ENCODE measurements at places on chromosomes 16 and 17.

- no peak for DNase-seq
Observed at GRCh38 chr16:9791556-9791955, 390.7 kb downstream of the GRIN2A start.

DNA sequence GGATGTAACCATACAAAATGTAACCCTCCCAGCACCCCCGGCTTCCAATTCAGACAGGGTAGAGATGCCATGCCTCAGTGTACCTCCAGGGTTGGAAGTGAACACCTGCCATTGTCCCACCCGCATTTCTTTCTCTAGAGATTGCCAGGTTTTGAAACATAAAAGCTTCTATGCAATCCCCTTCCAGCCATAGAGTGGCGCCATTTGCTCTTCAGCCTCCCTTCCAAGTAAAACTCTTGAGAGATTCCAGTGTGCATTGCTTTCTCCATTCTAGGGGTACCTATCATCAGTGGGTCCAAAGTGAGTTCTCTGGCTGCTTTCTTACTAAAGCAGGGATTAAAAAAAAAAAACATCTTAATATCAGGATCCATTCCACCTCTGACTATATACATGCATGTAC is 133.1 kb upstream of the RPL38 start:
- no peak for DNase-seq

DNA sequence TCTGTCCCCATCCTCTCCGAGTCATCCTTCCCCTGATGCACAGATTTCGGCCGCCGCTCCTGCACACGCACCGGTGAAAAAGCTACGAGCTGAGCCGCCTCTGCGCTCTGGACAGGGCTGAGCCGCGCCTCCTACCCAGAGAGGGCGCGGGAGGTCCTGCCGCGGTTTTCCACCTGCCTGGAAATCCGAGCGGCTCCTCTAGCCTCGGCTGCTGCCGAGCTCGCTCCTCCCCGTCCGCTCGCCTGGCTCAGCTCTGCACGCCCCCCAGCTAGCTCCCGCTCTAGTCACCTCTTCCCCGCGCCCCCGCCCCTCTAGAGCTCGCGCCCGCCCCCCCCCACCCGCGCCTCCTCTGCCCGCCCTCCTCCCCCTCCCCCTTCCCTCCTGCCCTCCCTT is 198 bp upstream of the SHISA9 start:
- DNase-seq = no peak

DNA sequence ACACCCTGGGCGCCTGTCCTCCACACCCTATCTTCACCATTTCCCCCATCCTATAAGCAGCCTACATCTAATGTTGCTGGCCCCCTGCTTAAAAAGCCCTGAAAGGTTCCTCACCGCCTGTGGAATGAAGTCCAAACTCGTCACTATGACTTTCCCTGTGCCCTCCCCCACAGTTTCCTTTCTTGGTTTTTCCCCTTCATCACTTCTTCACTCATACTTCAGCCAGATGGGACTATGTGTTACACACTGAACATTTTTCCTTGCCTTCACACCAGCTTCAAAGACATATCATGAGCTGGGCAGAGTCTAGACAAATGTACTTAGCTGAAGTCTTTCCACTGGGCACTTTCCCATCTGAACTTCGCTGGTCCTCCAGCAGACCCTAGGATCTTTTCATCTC is 1.5 kb upstream of the MARCHF10 start:
- no peak for DNase-seq

GRCh38 chr17:33628500-33629346 is 335.6 kb upstream of the ASIC2 start:
- no peak for DNase-seq

DNA sequence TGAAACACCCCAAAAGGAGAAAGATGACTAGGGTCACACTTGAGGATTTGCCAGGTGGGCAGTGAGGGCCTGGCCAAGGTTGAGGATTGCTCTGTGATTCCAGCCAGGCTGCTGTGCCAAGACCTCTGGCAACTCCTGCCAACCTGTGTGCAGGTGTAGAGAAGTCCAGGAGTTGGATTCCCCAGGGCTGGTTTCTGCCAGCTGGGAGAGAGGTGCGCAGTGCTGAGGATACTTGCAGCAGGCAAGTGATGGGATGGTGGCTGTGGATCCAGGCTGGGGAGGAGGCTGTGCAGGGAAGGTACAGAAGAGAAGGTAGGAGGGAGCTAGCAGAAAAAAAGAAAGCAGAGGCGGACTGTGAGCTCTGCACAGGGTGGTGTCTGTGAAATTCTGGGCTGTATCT is 6.6 kb downstream of the RIPOR1 start:
- no peak for DNase-seq

GRCh38 chr16:84559311-84559932 is 55.0 kb upstream of the MEAK7 start:
- DNase-seq = no peak

DNA sequence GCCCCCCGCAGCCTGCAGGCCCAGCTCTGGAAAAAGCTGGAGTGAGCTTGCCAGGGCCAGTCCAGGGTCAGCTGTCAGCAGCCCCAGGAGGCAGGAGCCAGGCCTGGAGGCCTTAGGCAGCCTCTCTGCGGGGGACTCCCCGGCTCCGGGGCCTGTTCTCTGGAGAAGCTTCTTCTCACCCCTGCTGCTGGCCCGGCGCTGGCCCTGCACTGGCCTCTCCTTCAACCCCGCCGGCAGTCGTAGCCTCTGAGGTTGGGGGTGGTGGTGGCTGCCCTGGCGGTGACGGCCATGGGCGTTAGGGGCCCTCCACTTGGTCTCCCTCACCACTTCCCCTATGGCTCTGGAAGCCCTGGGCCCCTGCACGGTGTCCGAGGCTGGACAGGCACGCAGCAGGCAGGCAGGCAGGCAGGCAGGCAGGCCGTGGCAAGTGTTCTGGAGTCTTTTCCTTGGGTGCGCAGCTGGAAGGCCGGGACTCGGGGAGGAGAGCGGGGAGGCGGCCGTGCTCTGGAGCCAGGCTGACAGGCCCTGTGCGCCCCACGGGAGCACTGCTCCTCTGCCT is 2.1 kb downstream of the FOXF1 start:
- DNase-seq = no peak

GRCh38 chr17:8451933-8452614 is 16.4 kb downstream of the NDEL1 start:
- no peak for DNase-seq

DNA sequence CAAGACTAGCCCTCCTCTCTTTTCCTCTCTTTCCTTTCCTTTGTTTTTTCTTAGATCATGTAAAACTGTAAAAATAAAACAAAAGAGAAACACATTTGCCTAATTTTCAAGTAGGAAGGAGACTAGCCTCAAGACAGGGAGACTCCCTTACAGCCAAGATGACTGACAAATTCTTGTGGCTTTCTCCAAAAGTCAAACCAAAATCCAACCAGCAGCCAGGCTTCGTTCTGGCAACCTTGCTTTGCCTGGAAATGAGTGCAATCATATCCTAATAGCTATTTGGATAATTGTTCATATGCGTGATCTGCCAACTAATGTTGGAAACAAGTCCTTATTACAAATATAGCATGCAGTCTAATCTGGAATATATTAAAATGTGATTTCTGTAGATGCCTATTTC is 868.9 kb upstream of the SOX9 start:
- DNase-seq = no peak

Measured in GM20000 (cell line).